ENCODE measurements at places on chromosomes 13 and 19.

GRCh38 chr19:13241231-13242104 lies 91.3 kb downstream of the IER2 start:
- DNase-seq: peak; percentile 24

- DNase-seq: no peak
Measured at GRCh38 chr19:39692166-39692565, 12.1 kb upstream of the LGALS14 start.

DNA sequence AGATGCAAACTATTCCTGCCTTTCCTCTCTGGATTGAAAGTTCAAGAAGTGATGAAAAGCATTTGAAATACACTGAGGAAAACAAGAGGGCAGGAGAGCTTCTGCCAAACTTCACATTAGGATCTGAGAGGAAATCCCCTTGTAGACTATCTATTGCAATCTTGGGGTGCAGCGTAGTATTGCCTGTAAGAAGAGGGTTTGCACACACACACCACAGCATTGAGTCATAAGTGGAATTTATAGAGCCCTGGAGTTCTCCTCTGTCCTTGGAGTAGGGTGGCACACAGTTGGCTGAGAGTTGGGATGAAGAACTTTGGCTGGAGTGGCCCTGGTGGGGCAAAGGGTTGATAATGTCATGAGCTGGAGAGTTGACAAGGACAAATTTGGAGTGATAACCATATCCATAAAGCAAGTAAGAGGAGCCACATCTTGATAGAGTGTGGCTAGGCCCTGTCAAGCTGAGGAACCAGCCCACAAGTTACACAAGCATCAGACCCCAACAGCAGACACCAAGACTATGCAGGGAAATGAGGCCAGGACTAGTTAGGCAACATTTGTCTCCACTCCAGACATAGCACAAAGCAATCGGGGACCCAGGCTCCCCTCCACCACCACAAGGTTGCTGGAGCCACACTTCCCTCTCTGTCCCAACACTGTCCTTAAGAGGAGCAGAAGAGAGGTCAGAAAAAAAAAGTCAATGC lies 520.9 kb downstream of the KLF5 start:
- no peak for DNase-seq

- DNase-seq: no peak
Measured at GRCh38 chr19:47512183-47512947, 2.5 kb downstream of the NAPA start.

GRCh38 chr19:778910-779653 lies 18.2 kb upstream of the PTBP1 start:
- no peak for DNase-seq

DNA sequence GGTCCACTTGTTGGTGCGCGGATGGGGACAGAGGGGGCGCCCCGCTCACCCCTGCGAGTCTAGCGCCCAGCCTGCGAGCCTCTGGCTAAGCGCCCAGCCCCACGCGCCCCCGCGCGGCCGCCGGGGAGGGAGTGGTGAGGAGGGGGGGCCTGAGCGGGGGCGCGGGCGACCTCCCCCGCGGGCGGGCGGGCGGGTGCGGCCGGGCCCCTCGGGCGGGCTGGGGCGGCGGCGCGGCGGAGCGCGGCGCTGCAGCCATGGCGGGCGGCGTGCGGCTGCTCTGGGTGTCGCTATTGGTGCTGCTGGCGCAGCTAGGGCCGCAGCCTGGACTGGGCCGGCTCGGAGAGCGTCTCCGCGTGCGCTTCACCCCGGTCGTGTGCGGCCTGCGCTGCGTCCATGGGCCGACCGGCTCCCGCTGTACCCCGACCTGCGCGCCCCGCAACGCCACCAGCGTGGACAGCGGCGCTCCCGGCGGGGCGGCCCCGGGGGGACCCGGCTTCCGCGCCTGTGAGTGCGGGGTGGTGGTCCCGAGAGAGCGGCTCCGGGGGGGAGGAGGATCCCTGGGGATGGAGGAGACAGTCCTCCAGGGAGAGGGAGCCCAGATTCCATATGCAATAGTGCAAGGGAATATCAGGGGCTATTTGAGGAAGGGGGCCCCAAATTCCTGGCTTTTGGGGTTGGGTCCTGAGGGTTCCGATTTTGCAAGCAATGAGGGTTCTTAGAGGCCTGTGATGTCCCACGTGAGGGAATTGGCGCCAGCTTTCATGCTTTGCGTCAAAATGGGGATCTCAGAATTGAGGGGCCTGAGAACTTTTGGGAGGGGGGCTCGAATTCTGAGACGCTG lies at the start of gene LTBP4:
Gene LTBP4, plus strand, starts transcription at position 236 of the 841 bp plus-strand sequence. Its CDS starts 19 bp downstream, at position 255.
- no peak for DNase-seq

DNA sequence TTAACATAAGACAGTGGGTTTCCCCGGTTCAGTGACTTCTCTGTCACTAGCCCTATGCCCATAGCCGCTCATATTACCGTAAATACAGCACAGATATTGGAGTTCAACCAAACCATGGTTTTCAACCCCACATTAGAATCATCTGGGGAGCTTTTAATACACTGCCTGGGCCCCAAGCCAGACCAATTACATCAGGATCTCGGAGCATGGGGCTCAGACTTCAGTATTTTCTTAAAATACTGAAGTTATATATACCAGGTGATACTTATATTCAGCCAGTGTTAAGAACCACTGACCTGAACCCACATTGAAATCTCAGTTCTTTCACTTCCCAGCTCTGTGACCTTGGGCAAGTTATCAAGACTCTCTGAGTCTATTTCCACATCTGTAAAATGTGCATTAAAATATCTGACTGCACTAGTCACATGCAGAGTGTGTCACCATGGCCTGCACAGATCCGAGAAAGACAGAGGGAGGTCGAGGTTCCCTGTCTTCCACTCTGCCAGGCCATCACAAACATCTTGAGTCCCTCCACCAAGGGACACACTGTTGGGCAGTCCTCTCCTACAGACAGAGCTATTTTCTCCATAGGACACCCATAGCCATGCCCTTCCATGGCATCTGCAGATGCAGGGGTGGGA lies 32.2 kb upstream of the IPO5 start:
- no peak for DNase-seq

DNA sequence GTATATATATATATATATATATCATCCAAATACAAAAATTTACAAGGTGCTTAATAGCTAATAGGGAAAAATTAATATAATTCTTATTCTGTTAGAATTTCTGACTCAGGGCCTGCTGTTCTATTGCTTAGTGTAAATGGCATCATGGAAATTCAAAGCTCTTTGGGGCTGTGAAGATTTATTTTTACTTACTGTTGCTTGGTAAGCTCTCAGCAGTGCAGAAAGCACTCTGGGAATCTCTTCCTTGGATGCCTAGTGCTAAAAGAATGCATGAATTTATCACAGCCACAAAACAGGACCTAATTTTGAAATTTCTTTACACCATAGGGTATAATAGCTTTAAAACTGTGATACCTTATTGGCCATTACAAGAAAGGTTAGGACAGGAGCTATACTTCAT lies 69.3 kb upstream of the SLAIN1 start:
- DNase-seq: no peak

GRCh38 chr13:110546926-110547325 lies 14.6 kb downstream of the RAB20 start:
- no peak for DNase-seq

DNA sequence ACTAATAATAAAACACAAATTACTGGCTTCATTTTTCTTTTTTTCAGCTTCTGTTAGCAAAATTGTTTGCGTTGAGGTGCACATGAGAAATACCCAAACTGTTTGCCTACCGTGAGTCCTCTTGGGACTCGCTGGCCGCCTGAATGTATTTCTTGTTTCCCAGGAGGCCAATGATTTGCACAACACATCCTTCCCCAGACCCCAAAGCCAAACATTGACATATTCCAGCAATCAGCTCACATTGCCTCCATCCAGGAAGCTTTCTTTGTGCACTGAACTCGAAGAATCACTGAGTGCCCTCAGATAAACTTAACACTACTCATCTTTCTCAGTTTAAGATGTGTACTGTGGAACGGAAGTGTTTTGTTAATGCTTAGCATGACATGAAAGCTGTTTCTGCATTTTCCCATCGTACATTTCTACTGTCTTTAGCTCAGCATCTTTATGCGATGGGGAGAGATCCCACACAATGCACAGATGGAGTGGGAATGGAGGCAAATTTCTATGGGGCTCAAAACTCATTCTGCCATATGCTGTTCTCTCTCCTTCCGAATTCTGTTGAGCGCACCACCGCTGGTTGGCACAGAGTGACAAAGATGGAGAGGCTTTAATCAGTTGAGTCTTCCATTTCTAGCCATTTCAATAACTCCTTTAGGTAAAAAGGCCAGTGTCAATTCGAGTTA lies 399.5 kb downstream of the RFC3 start:
- no peak for DNase-seq

GRCh38 chr13:102768909-102769308 lies 4.7 kb downstream of the TEX30 start:
- no peak for DNase-seq

- no peak for DNase-seq
Measured at GRCh38 chr13:113636266-113636963, 21.6 kb downstream of the ATP4B start.

GRCh38 chr19:54473071-54473891 lies at the start of gene CDC42EP5:
Gene CDC42EP5, minus strand, starts transcription at chr19:54473296. Its CDS starts 7,749 bp downstream, at chr19:54465547.
- no peak for DNase-seq

- DNase-seq: no peak
Measured at GRCh38 chr13:110832205-110832479, 82.7 kb downstream of the ANKRD10 start.

GRCh38 chr13:98515818-98516465 lies 61.0 kb downstream of the STK24 start:
- DNase-seq: no peak

DNA sequence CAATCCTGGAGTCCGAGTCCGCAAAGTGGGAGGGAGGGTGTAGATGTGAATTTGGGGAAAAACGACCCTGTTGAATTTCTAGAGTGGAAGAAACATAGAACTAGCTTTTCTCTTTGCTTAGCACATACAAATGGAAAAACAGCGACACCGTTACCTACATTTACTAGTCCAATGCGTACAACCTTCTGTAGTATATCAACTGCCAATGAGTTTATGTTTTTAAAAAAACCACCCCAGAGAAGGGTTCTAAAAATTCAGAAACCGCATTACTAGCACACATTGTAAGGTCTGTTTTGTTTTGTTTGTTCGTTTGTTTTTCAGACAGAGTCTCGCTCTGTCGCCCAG lies 332 bp upstream of the SUPT20H start:
- DNase-seq: no peak

GRCh38 chr13:31543190-31543589 lies 196.1 kb upstream of the RXFP2 start:
- no peak for DNase-seq

- no peak for DNase-seq
Measured at GRCh38 chr19:51082611-51083010, at the start of gene KLK14. Gene KLK14, minus strand, starts transcription at chr19:51082887. Its CDS starts 273 bp downstream, at chr19:51082614.

GRCh38 chr13:111962431-111962891 lies 104.5 kb upstream of the SOX1 start:
- DNase-seq: no peak

GRCh38 chr13:43787997-43788396 lies 1.2 kb upstream of the ENOX1 start:
- DNase-seq: no peak

GRCh38 chr13:77386880-77387606 lies 60.1 kb upstream of the MYCBP2 start:
- DNase-seq: no peak

GRCh38 chr19:45774765-45775164 lies 5.7 kb upstream of the SIX5 start:
- DNase-seq: no peak

DNA sequence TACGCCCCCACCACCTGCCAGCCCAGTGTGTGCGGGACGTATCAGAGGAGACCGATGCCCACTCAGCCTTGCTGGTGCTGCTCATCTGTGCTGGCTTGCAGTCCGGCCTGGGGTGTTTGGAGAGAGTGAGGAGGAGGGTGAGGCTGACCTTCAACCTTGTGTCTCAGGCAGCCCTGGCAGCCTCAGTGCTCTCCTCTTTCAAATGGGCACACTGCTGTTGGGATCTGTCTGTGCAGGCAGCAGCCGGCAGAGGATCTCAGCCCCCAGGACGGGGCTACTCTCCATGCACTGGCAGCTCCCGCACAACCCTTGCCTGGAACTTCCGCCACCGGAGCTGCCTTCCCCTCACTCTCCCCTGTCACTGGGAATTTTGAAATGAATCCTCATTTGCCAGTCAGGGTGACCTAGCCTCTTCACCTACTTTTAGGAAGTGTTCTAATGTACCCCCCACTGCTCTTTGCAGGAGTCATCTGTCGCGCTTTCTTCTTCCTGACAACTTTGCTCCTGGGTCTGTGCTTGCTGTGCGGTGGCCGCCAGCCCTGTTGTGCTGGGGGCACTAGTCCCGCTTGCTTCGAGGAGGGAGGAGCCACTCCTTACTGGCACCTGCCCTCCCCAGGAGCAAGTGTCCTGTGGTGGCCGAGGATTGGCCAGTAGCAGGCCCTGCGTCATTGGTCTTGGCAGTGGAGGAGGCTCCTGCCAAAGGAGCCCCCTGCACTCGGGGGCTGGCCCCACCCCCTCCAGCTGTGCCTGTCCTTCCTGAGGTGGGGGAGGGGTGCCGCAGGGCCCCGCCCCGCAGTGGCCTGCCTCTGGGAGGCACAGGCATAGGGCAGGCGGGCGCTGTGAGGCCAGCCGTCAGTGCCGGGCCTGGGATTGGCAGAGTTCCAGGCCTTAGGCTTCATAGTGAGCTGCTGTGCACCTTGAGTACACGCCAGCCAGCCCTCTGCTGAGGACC lies 53.4 kb downstream of the TSSK6 start:
- no peak for DNase-seq

GRCh38 chr19:2327773-2328400 lies 499 bp downstream of the LSM7 start:
- peak; percentile 69 for DNase-seq

DNA sequence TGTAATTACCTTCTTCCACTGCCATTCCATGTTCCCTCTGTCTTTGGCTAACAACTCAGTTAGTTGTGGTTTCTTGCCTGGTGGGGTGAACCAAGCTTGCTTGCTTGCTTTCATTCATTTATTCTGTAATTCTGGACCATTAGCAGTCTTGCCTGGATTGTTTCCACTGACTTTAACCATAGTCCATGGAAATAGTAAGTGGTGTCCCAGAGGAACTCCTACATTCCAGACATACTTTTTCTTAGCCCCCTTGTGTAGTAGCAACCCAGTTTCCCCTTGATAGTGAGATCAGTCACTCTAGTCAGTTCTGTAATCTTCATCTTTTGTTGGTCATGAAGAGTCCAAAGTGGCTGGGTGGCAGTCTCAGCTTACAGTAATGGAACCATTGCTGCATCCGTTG lies 23.2 kb downstream of the PDS5B start:
- no peak for DNase-seq

- DNase-seq: no peak
Measured at GRCh38 chr19:29836409-29836825, 24.6 kb downstream of the CCNE1 start.

Data from stimulated activated CD4-positive, alpha-beta T cell treated with anti-CD3 and anti-CD28 coated beads, Interleukin-4, amount 100 ng/mL, for 24 hours (primary cell).